Lung (tissue), 17 donors: ENCODE measurements at places on chromosomes 5 and 9. TPM values are rescaled to one million over a fixed set of nuclear protein-coding genes. Genes with fewer than 3 reads are reported as not detected.

The FOXD1 gene
- total RNA-seq = 0.46 TPM

The SLC45A2 gene
- not detected for total RNA-seq

The GPR150 gene
- total RNA-seq = 0.28 TPM

The CCDC180 gene
- 14.3 TPM for total RNA-seq

The TEX48 gene
- not detected for total RNA-seq

GRCh38 chr9:72012646-72013045 lies 47.8 kb downstream of the C9orf57 start:
- no peak overlapping the region for H3K4me3 ChIP-seq
- no peaks in the 10 kb centered on the region for H3K36me3 ChIP-seq
- DNase-seq = no peak
- no peaks in the 10 kb centered on the region for H3K4me1 ChIP-seq
- no peaks in the 10 kb centered on the region for H3K27me3 ChIP-seq
- H3K27ac ChIP-seq = no peak overlapping the region

DNA sequence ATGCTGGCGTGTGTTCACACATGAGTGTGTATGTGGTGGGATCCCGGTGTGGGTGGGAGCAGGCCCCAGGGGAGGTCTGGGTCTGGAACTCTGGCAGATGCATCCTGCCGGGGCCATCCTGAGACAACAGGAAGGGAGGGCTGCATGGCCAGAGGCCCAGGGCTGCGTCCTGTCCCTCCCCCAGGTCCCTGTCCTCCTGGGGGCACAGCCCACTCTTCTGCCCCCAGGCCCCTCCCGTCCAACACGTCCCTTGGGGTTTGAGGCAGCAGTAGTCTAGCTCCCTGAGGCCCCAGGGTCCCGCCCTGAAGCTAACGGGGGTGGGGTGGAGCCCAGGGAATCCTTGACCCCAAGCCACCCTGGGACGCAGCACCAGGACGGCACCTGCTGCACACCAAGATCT lies 16.6 kb downstream of the FLT4 start:
- no peak overlapping the region for H3K27ac ChIP-seq
- peak; percentile 45 for DNase-seq
- no peaks in the 10 kb centered on the region for H3K36me3 ChIP-seq
- H3K27me3 ChIP-seq = no peaks in the 10 kb centered on the region

- H3K36me3 ChIP-seq = no peaks in the 10 kb centered on the region
- H3K4me1 ChIP-seq = no peaks in the 10 kb centered on the region
- H3K4me3 ChIP-seq = no peak overlapping the region
- no peak overlapping the region for H3K27ac ChIP-seq
- DNase-seq = no peak
- H3K27me3 ChIP-seq = no peaks in the 10 kb centered on the region
Measured at GRCh38 chr5:159906463-159906862, 9.8 kb upstream of the ADRA1B start.

DNA sequence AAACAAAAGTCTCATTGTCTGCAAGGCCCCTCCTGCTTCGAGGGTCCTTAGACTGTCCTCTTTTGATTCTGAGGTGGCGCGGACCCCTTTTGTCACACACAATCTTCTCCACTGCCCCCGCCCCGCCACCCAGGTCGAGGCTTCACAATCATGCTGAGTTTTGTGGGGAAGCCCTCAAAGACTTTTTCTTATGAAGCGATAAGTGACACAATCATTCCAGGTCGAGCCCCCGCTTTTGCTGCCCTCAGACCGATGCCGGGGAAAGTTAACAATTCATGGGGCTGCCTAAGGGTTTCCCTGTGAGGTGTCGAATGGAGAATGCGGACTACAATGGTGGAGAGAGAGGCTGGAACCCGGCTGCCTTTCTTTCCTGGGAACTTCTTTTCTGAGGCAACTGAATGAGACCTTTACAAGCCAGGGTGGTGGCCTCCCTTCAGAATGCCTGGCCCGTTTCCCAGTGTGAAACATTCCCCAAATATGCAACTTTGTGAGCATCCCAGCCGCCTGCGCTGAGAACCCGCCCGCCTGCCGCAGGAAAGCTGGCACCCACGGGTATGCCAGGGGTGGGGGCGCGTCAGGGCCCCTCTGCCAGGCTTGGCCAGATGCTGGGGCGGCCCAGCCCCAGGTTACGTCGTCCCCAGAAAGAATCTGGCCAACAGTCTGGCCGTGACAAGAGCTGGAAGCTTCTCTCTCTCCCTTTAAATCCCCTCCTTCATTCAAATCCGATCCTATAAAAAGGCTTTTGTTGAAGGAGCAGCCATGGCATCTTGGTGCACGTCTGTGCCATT lies 71.9 kb downstream of the MAP1B start:
- H3K27me3 ChIP-seq = no peaks in the 10 kb centered on the region
- H3K4me3 ChIP-seq = no peak overlapping the region
- peak; percentile 56 for DNase-seq
- H3K36me3 ChIP-seq = peaks cover 6% of the 10 kb centered on the region

GRCh38 chr9:4666042-4666699 lies at the start of gene SPATA6L:
SPATA6L (minus strand) TSS chr9:4666480; CDS start chr9:4666250, 230 bp downstream.
- H3K27ac ChIP-seq = no peak within 1 kb of the TSS
- peak within 1 kb of the TSS; percentile 50 for H3K4me3 ChIP-seq

GRCh38 chr5:64156261-64156660 lies 9.4 kb upstream of the RNF180 start:
- no peak overlapping the region for H3K4me3 ChIP-seq
- H3K27ac ChIP-seq = no peak overlapping the region
- no peak for DNase-seq
- H3K4me1 ChIP-seq = no peaks in the 10 kb centered on the region
